ENCODE measurements at places on chromosomes 5 and 9.

- peak; percentile 40 for DNase-seq
These were observed 3.5 kb downstream of the HEMGN start for GRCh38 chr9:97934321-97935115.

GRCh38 chr9:137299938-137300337, 2.1 kb downstream of the NRARP start:
- no peak for DNase-seq

DNA sequence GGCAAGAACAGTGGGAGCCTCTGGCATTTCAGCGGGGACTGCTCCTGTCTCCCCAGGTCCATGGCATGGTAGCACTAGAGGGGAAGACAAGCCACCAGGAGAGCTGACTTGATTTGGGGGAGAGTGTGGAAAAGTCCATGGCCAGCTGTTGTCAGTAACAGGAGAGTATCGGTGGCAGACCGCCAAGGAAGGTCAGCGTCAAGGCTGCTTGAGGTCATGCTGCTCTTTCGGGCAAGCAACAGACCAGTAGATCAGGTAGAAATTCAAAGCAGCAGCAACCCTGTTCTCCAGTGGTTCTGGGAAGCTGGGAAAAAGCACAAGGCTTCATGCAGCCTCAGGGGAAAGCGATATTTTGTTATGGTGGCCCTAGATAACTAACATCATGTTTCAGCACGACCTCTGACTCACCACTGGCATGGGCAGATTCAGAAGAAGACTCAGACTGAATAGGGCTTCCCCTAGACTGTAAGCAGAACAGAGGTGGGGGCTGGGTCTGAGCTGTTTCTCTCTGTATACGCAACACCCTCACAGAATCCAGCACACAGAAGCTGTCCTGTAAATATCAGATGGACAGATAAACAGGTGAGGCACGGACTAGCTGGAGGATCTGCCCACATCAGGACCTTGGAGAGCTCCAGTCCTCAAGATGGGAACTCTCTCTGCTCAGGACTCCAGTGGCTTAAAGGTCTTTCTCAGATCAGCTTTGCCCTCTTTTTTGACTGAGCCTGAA, 35.2 kb upstream of the PLEKHG4B start:
- peak; percentile 62 for DNase-seq

DNA sequence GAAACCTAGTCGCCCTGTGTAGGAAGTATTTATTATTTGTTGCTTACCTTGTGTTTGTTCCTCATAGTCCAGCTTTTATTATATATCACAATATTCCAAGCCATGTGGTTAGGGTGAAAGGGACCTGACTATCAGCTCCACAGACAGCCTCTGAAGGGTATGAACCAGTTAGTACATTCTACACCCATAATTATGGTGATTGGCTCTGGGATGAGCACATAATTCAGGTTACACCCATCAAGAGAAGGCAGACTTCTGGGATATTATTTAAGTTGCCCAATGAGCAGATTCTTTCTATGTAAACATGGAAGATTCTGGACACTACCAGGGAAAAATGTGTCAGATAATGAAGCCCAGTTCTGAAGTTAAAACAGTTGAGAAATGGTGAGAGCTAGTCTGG, 168.0 kb downstream of the KIF4B start:
- no peak for DNase-seq

GRCh38 chr5:134063188-134063820, 51.2 kb upstream of the TCF7 start:
- DNase-seq = no peak

GRCh38 chr5:180604271-180604670, 13.0 kb upstream of the SCGB3A1 start:
- DNase-seq = no peak

DNA sequence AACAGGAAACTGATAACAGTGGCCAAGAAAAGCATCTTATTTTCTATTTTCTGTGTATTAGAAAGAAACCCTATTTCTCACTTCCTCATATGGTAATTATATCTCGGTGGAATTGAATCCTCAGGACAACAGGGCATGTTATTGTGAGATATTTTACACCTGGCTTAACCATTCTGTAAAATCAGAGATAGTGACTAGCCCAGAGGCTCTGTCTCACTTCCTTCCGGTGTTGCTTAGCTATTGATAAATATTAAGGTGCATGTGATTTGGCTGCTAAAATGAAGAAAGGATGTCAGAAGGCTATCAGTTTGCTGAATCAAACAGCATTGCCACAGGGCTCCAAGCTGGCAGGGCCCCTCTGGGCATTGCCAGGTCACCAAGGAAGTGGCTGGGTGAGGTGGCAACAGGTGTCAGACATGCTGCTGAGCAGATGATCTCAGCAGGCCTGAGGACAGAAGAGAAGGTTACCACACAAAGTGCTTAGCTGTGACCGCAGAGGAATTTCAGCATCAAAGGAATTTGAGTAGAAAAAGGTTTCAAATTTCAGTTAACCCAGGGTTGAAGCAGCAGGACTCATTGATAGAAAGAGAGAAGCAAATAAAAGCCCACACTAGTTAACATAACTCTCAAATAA, 330.7 kb downstream of the PDE4D start:
- DNase-seq = peak; percentile 57

DNA sequence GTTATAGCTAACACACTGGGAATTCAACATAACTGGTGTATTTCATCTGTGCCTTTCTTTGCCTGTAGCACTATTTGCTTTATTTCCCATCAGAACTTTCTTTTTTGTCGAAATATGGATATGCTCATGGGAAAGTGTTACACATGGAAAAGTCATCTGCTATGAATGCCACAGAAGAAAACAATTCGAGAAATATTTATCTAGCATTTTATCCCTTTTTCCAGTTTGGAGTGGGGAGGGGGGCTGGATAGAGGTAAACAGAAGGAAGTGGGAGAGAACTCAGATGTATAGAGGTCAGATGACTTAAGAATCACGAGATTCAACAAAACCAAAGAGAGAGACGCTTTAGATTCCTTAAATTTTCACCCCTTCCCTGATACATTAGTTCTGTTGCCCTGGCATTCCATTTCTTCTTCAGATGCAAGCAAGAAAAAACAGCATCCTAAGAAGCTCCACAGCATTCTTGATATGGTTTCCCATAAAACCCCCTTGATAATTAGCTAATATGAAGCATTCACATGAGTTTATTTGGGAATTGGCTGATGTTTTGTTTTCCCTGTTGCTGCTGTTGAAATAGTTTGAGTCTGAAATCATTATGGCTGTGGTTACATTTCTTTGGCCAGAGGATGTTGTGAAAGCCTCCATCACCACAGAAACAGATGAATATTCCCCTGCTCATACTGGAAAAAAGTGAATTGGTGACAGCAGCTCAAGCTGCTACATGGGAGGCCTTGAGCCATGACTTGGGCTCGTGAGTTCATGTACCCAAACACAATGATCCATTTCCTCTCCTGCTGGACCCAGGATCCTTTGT, 335.8 kb upstream of the DAB2 start:
- peak; percentile 72 for DNase-seq

- DNase-seq = no peak
These were observed 59.8 kb downstream of the LPAR1 start for GRCh38 chr9:110978516-110978915.

- no peak for DNase-seq
These were observed 494 bp upstream of the DOCK2 start for GRCh38 chr5:169636477-169637084.

- no peak for DNase-seq
These were observed 66.5 kb downstream of the SEMA5A start for GRCh38 chr5:9479361-9479760.

GRCh38 chr5:644971-645370, 32.8 kb downstream of the CEP72 start:
- DNase-seq = no peak

DNA sequence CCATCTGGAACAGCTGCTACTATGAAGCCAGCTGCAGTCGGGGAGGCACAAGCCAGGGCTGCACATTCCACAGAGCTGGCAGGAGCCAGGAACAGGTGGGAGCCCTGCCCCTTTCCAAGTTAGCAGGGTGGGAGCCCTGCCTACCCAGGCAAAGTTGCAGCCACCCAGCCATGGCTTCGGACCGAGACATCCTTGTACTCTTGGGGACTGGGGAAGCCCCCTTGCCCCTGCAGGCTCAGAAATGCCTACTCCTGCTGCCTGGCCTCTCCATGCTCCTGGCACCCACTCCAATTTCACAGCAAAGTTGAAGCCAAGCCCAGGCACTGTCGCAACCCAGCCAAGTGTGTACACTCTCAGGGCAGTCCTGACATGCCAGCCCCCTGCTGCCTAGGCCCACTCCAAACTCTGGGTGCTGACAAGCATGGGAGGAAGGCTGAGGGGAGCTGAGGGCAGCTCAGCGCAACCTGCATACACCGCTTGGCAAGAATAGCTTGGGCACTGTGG, 165.1 kb downstream of the RNF180 start:
- no peak for DNase-seq

DNA sequence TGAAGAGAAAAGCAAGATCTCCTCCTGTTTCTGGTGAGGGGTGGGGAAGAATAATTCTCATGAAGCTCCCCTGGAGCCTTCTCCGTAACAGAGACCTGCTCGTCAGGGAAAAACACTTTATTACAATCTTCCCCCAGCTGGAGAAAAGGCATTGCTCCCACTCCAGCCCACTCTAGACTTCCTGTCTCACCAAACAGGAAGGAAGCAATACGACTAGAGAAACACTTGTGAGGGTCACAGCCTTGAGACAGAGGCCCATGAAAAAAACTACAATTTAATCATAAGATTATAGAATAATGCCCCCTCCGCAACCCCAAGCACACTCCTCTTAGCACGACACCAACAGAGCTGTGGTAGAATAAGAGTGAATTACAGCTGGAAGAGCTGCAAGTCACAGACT, 197.2 kb upstream of the S1PR3 start:
- no peak for DNase-seq

GRCh38 chr5:150404941-150405816, 7.5 kb downstream of the CD74 start:
- no peak for DNase-seq

- no peak for DNase-seq
These were observed 38.7 kb downstream of the VCAN start for GRCh38 chr5:83510260-83510659.

DNA sequence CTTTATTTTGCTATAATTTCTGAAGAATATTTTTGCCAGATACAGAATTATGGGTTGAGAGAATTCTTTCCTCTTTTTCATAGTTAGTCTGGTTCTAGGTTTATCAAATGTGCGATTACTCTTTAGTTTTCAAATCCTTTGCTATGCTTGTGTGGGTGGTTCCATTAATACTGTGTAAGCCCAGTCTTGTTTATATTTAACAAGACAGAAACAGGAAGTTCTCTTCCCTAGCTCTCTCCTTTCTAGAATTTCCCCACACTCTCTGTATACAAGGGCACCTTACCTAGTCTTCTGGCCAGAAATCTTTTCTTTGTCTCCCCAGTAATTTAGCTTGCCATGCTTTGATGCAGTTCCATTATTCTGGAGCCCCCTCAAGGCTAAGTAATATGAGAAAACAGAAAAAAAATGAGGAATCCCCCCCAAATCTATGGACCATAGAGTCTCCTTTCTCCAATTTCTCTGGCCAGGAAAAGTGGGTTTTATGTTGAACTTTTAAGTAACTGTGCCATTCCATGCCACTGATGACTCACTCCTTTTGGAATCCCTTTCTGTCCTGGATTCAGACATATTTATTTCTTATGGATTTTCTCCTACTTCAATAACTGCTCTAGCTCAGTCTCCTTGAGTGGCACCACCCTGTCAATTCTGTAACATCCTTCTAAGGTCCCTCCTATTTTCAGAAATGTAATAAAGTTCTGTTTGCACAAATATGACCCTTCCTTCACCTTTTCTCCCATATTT, 1714.1 kb downstream of the EFNA5 start:
- peak; percentile 1 for DNase-seq

DNA sequence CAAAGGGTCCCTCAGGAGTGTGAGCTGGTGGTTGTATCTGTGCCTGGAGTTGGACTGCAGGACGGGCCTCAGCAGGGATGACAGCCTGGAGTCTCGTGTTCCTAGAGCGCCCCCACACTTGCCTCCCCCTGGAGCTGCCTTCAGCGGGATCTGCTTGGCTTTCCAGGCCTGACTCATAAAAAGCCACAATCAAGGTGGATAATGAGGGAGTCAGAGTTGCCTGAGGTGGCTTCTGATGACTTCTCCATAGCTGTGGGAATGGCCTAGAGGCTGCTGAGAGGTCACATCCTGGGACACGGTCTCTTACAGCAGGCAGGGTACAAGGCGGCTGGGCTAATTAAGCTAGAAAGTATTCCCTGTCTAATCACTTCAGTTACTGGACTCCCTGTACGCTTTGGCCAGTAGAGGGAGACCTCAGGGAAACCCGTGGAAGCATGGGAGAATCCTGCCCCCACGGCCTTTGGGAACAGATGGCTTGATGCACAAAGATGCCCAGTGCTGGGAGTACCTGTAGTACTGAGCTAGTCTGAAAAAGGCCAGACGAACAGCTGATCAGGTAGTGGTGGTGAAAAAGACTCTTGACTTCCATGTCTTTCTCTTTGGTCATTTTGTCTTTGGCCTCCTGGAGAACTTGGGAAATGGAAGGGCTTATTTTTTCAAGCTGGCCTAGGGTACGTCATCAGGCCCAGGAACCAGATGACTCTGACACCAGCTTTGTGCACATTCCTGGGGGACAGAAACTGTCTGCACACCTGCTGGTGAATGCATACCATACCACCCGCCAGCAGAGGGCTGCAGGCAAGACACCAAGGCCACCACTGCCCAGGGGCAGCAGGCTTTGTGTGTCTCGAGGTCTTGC, 16.1 kb upstream of the FRRS1L start:
- peak; percentile 26 for DNase-seq

GRCh38 chr9:35859990-35860339, 10.2 kb downstream of the OR13J1 start:
- DNase-seq = no peak

- DNase-seq = no peak
These were observed 360.4 kb upstream of the ACTBL2 start for GRCh38 chr5:57843059-57843367.

DNA sequence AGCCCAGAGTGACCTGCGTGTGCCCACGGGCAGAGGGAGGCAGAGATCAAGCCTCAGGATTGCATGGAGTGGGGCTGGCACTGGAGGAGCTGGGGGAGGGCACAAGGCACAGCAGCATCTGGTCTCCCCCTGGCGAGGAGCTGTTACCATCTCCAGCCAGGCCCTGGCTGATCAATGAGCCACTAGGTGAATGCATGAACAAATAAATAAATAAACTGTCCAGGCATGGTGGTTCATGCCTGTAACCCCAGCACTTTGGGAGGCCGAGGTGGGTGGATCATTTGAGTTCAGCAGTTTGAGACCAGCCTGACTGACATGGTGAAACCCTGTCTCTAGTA, 14.3 kb upstream of the PSMB7 start:
- no peak for DNase-seq

Measured in NB4 (cell line).